ENCODE measurements at places on chromosomes 6 and 20.

- DNase-seq: peak; percentile 86
Measured at GRCh38 chr6:140062043-140063020, 687.9 kb upstream of the CITED2 start.

- peak; percentile 50 for DNase-seq
Measured at GRCh38 chr6:40788661-40789655, 201.8 kb upstream of the LRFN2 start.

DNA sequence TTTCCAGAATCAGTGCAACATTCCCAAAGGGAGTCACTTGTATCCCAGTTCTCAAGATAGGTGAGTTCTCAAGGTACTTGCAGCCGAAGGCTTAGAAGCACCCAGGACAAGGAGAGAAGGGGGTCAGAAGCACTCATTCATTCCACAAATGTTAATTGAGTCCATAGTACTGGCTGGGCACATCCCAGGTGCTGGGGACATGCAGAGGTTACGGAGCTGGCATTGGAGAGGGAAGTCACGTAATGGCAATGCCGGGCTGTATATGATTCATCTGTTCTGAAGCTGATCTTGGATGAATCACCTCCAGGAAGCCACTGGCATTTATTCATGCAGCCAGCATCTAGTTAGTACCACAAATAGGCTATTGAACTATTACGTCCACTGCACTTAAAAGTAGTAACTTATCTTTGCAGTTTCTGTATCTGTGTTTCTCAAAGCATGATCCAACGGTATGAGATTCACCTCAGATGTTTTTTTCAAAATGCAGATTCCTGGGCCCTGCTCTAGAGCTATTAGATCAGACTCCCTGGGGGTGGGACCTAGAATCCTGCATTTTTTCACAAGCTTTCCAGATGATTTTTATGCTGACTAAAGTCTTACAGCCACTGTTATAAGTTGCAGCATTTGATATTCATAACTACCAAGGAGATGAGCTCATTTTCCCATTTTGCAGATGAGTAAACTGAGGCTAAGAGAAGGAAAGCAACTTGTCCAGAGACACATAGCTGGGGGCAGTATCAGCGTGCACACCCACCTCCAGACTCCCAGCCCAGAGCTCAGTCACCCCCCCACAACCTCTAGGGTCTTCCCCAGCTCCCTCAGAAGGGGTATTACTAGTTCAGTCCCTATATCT, 44.1 kb upstream of the ID1 start:
- peak; percentile 94 for DNase-seq

- DNase-seq: peak; percentile 63
Measured at GRCh38 chr6:10962673-10963072, 75.8 kb downstream of the SYCP2L start.

- DNase-seq: no peak
Measured at GRCh38 chr6:139711804-139712585, 337.5 kb upstream of the CITED2 start.

- no peak for DNase-seq
Measured at GRCh38 chr20:61902221-61902869, 163.3 kb downstream of the TAF4 start.

DNA sequence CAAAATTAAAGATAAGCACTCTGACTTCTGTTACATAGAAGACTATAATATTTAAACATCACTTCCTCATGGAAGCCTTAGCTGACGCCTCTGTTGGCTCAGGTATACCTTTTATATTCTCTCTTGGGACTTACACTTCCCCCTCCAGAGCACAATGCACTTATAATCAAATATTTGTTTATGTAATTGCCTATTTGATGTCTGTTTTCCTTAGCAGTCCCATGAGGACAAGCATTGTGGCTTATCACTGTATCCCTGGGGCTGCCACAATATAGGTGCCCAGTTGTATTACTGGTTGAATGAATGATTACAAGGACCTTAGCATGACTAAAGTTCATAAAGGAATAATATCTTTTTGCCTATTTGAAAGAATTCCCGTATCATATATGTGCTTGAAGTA, 186.7 kb upstream of the VGLL2 start:
- no peak for DNase-seq

Measured in stromal cell of bone marrow (primary cell).